NCI-H1417 treated with DMSO at 0.1 percent for 48 hours (cell line): ENCODE measurements at places on chromosomes 7 and 10.

DNA sequence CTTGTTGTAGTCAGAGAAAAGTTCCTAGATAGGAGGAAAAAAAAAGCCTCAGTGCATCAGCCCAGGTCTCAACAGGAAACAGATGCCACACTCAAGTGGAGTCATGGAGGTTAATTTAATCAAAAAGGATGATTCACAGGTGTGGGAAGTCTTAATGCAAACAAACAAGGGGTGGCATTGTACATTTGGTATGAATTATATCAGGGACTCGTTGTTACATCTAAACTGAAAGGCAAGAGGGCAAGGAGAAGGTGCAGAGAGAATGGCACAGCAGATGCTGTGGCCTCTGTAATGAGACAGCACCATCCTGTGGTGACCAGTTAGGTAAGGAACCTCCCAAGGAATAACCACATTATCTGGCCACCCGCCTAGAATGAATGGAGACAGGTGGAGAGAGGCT lies 133.7 kb downstream of the PTPRZ1 start:
- DNase-seq, result peak; percentile 83

DNA sequence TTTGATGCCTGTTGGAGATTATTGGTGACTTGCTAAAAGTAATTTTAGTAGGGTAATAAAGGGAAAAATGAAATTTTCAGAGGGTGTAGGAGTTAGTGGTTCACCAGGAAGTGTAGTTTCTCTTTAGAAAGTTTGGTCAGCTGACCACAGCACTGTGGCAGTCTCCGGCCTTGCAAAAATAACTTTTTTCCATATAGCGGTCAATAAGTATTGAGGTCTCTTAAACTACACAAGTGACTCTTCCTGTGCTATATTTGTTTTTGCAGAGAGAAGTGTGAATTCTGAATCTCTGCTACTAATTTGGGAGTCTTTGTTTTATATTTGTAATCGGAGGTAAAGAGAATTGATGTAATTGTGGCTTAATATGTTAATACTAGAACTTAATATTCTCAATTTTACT lies 24.3 kb downstream of the PTPN12 start:
- no peak for DNase-seq

DNA sequence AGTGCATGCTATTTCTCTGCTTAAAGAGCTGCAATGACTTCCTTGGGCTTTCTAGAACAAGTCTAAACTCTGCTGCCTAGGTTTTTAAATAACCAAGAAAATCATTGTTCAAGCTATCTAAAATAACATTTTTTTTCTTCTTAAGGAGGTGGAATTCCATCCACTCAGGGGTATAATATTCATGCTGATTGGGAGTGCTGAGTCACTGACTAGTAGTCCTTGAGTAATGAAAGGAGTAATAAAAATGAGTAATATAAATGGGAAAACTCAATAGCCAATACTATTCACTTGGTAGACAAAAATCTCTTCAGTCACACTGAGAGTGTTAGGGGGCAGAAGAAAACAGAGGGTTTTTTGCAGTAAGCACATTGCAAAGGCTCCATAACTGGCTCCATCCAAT lies 72.0 kb downstream of the GFRA1 start:
- DNase-seq, result no peak

DNA sequence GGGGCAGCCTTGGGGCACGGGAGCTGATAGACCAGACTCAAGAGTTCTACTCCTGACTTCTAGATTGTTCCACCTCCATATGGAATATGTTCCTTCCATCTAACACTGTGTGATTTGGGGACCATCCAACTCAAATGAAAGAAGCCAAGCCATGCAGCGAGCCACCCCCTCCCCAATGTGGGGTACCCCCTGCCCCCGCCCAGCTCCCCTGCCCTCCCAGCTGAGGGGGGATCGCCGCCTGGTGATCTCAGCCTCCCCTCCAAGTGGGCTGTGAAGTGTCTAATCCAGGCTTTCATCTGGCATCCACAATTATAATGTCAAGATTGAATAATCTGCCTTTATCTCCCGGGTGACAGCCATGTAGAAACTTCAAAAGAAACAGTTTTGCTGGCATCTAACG lies 246.1 kb downstream of the RPS24 start:
- no peak for DNase-seq

DNA sequence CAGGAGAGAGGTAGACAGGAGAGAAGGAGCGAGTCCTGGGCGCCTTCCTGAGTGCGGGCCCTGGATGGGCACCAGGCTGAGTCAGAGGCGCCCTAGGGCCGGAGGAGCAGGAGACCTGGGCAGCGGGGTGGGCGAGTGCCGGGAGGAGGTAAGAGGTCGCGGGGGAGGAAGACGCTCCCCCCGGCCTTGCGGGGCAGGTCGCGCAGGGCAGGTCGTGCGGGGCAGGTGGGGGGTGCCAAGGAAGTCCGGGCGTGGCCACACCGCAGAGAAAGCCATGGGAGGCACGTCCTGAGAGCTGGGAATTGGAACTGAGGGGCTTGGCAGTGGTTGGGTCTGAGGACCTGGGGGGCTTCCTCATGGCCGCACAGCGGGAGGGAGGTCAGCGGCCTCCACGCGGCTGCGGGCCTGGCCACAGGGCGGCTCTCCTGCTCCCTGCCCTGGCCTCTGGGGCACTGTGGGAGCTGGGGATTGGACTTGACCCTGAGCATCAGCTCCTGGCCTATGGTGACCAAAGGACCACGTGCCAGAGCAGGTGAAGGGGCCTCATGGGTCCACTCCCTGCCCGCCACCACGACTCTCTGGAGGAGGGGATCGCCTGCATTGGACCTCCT lies 935 bp downstream of the MMP21 start:
- no peak for DNase-seq

GRCh38 chr7:148045521-148045920 lies 545.0 kb upstream of the C7orf33 start:
- no peak for DNase-seq

DNA sequence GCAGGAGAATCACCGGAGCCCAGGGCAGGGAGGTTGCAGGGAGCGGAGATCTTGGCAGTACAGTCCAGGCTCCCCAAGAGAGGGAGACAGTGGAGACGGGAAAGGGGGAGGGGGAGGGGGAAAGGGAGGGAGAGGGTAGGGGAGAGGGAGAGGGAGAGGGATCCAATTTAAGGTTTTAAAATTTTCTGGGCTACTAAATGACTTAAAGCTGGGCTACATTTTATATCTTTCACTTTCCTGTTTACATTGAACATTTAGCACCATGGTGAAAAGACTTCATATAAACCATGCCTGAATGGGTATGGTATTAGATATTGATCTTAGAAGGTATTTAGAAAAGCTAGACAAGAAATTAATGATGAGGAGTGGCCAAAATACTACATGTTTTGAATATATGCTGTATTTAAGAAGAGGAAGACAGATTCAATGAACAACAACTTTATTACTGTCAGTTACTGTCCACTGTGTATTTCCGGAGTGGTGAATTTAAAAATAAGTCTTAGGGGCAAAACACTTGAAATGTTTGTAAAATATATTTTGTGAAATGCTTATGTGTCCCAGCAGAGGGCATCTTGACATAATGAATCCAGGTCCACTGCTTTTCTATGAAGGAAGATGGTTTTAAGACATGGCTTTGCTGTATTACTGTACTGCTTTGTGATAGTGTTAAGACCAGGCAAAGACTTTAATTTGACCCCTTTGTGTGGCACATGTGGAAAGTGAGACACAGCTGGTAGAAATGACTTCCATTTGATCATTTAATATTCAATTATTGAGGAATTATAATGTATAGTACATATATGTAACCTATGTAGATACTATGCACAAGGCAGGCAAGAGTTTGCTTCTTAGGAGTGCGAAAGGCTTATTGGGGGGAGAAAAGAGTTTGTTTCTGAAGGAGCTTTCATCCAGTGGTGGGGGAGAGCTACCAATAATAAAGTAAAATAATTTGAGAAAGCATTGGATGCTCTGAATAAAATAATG lies 52.8 kb downstream of the NRF1 start:
- DNase-seq, result peak; percentile 45

DNA sequence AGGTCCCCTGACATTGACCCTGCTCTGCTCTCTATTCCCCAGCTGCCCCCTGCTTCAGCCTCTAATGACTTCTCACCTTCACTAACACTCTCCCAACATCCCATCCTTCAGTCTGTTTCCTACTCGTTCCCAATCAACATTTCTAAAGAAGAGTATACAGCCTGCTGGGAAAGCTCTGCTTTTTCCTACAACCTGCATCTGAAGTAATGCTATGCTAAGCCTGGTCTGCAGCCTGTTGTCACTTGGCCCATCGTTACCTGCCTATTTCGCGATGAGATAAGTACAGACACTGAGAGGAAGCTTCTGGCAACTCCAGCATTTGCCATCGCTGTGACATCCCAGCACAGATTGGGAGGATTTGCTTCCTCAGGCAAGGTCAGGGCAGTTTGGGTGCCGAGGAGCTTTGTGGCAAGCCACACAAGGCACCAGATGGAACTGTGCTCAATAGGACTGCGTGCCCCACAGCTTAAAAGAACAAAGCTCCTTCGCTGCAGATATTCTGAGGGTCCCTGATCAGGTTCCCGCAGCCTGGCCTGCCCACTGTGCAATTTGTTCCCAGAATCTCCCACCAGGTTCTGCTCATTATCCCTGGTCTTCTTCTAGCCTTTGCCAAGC lies 51.4 kb downstream of the PKD1L1 start:
- DNase-seq, result no peak

- no peak for DNase-seq
Observed at GRCh38 chr10:56583316-56583715, 222.3 kb upstream of the ZWINT start.
